ENCODE measurements at places on chromosomes 2 and 18. TPM values are rescaled to one million over a fixed set of nuclear protein-coding genes. Genes with fewer than 3 reads are reported as not detected.

Gene MBP
- 10.6 TPM for total RNA-seq

Gene MAL
- total RNA-seq: not detected

Gene CAPN13
- 0.31 TPM for total RNA-seq

Gene PROKR1
- 2.8 TPM for total RNA-seq

Gene TFPI
- 22.2 TPM for total RNA-seq

Gene LCT
- total RNA-seq: not detected

Gene KIF1A
- total RNA-seq: 300 TPM

Gene RFTN2
- total RNA-seq: 26.0 TPM

Gene CRYBA2
- not detected for total RNA-seq

Gene MEP1B
- not detected for total RNA-seq

Gene CCDC121
- total RNA-seq: 4.1 TPM

Gene CXCR2
- total RNA-seq: not detected

Gene DPYSL5
- 184 TPM for total RNA-seq

Gene NPHP1
- 6.3 TPM for total RNA-seq

Gene KRCC1
- 11.6 TPM for total RNA-seq
